ENCODE measurements at places on chromosomes 11 and 22.

- no peak for DNase-seq
These were observed 134.8 kb downstream of the LARGE1 start for GRCh38 chr22:33785283-33785968.

DNA sequence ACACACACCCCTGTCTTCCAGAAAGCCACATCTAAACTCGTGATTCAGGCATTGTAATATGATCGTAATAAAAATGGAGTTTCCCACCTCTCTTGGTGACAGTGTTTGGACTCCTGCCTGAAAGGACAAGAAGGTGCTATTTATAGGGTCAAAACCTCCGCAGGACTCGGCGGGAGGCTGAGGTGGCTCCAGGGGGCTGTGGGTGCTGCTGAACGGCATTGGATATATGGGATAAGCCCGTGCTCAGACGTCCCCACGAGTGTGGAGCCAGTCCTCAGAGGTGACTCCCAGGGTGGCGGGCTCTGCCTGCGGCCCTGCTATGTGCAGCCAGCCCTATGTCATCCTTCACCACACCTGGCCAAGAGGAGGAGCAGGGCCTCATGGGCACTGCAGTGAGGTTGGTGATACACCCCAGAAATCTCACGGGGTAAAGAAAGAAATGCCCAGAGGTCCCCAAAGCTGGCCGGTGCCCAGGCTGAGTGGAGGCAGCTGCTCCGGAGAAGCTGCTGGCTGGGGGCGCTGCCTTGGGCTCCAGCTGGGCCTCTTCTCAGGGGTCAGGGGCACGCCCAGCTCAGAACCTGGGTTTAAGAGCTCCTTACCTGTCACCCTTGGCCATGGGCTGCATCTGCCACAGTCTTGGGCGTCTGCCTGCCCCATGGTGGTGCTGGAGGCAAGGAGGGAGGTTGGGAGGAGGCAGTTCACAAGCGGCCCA is 5.1 kb upstream of the OSBPL5 start:
- no peak for DNase-seq

DNA sequence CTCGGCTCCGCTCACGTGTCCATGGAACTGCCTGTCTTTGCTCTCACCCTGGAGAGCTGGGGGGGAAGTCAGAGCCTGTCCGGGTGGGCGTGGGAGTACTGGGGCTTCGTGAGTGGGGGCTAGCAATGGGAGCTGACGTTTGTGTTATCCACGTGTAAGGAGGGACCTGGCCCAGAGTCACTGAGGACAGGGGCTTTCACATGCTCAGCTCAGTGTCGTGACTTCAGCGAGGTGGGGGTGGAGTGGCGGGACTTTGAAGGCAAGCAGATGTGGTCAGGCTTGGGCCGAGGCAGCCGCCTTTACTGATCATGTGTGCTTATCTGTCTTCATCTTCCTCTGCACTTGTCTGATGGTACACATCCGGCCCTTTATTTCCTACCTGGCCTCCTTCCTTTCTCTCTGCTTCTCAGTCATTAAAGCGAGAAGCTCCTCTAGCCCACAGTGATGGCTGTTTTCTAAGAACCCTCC is 113.1 kb upstream of the NNMT start:
- peak; percentile 10 for DNase-seq

DNA sequence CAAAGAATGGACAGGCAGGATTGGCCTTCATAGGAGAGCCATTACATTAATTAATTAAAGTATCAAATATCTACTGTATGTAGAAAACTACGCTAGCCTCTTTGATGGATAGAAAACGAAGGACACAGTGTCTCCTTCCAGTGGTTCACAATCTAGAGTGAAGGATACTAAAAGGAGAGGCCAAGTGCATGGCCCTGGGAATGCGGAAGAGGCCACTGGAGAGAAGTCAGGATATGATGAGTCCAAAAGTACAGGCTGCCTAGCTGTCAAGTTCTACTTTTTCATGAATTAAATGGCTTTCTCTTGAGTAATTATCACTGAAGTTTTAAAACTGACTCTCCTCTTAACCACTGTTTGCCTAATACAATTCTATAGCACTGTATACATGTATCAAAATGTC is 41.9 kb downstream of the ATG16L2 start:
- DNase-seq: no peak

DNA sequence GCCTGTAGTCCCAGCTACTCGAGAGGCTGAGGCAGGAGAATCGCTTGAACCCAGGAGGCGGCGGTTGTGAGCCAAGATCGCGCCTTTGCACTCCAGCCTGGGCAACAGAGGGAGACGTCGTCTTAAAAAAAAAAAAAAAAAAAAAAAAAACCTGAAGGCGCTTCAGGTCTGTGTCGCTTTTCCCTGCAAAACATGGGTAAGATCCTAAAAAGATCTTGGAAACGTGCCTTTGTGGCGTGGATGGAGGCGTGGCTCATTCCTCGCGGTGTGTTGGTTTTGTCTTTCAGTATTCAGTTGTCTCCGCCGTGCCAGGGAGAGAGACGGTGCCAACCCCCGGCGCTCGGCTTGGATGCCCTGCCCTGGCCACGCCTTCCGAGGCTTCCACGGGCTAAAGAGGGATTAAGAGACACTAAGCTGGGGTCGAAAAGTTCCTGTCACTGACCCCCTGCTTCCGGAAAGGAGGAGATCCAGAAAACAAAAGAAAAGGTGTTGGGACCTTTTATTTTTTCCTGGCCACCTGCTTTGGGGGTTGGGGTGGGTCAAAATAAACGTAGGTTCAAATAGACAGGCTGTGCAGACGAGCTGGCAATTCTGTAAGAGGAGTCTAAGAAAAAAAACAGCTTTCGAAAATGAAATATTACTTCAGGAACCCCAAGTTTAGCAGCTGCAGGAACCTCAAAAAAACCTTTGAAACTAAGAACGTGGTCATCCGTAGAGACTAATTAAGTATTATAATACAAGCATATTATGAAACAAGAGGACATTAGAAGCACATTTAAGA is 1.1 kb upstream of the SLC35F2 start:
- no peak for DNase-seq

DNA sequence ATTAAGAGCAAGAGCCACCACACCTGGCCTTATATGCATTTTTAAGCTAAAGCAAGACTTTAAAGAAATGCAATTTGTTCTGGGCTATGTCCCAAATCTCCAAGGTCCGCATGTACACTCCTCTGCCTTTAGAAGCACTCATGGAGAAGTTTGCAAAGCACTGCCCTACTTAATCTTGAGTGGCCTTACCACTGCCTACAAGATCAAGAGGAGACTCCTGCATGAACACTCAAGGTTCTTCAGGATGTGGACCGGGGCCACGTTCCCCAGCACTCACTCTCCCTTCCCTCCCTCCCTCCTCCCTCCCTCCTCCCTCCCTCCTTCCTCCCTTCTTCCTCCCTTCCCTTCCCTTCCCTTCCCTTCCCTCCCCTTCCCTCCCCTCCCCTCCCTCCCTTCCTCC is 63.2 kb upstream of the HSPA8 start:
- DNase-seq: no peak

- peak; percentile 72 for DNase-seq
These were observed 4.7 kb downstream of the KLHL35 start for GRCh38 chr11:75428281-75428724.

DNA sequence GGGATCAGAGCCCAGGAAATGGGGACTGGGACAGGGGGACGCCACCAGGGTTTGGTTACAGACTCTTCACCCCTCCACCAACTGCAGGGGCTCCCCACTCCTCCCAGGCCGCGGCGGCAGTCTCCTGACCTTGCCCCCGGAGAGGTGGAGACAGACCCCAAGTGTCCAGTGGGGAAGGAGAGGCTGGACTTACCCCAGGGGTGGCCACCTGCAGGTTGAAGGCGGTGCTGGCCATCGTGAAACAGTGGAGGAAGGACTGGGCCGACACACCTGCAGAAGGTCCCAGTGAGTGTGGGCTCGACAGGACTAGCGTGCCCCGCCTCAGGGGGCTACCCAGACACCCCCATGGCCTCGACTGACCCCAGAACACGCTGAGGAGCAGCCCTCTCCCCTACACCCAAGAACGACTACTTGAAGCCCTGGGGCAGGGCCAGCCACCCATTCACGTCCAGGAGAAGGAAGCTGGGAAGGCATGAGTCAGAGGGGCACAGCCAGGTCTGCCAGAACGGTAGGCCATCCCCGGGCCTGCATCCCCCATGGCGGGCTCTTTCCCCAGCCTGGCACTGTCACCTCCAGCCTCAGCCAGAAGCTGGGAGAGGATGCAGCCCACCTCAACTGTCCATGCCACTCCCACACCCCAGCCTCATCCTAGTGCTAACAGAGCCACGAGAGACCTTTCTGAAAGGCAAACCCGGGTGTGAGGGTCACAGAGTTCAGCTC is 2.3 kb downstream of the GATD1 start:
- DNase-seq: no peak

DNA sequence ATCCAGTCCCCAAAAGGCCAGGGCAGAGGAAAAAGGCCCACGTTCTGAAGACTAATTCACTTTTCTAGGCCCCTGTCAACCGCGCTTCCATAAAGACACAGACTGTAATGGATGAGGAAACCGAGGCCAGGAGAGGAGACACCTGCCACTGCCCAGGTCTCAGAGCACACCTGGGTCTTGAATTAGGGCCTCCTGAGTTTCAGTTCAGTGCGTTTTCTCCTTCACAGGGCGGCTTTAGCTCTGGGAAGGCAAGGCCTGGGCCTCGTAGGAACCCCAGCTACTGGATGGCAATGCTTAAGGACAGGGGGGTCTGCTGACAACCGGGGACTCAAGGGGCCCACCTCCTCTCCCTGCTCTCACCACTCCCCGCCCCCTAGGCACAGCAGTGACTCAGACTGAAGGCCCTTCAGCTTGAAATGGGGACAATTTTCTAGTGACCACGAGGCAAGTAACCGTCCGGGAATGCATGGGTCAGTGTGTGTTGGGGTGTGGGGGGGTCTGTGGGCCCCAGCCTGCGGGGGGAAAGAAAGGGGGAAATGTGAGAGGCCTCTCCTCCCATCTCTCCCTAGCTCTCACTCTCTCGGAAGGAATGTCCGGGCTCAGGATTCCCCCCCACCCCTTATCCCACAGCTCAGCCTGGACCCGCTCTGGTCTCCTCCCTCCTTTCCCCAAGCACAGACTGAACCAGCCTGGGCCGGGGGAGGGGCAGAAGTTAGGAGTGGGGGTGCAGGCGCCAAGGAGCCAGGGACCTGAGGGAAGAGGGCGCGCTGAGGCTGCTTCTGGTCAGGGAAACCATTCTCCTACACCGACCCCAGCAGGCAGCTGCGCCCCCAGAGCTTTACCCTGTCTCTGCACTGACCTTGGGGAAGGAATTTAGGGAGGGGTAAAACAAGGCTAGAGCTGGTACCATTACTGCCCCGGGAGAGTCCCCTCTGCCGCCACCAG is 17.2 kb downstream of the CREB3L1 start:
- no peak for DNase-seq

DNA sequence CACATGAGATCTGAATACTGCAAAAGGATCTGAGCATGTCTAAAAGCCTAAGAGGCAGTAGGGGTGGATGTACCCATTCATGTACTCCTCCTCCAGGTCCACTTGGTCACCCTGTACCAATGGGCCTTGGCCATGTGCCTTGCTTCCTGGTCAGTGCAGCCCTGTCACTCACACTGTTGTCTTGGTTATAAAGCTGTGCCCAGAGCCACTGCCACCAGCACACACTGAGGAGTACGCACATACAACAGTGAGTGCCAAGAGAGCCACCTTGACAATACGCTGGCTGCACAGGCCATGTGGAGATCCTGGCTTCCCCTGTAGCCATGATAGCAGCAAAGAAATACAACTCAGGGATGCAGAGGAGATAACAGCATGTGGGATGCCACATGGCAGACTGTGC is 96.4 kb upstream of the LDLRAD3 start:
- DNase-seq: no peak

- no peak for DNase-seq
These were observed 12.2 kb upstream of the DCHS1 start for GRCh38 chr11:6667733-6668374.

DNA sequence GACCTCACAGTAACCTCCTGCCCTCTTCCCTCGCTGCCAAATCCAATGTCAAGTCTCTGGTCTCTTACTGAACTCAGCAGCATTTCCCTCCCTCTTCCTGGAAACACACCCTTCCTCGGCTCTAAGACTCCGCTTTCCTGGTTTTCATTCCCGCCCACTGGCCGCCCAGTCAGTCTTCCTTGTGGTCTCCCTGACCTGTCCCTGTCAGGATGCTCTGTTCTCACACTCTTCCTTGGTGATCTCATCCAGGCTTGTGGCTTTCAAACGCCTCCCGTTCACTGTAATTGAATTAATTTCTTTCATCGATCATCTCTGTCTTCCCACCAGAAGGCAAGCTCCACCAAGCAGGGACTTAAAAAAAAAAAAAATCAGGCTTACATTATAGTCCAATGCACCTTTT is 33.5 kb downstream of the MYO18B start:
- no peak for DNase-seq

DNA sequence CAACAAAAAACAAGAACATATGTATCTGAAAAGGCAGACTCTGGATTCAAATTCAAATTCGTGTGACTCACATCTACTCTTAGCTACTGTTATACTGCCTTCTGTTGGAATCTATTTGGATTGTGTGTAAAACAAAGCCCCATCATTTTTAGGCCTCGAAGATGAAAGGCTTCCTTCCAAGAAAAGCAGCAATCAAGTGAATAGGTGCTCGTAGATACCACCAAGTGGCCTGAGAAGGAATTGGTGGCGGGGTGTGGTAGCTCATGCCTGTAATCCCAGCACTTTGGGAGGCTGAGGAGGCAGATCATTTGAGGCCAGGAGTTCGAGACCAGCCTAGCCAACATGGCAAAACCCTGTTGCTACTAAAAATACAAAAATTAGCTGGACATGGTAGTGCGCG is 4.2 kb downstream of the GRAMD1B start:
- DNase-seq: no peak

- no peak for DNase-seq
These were observed 2.3 kb upstream of the C1QTNF6 start for GRCh38 chr22:37190262-37190780.

DNA sequence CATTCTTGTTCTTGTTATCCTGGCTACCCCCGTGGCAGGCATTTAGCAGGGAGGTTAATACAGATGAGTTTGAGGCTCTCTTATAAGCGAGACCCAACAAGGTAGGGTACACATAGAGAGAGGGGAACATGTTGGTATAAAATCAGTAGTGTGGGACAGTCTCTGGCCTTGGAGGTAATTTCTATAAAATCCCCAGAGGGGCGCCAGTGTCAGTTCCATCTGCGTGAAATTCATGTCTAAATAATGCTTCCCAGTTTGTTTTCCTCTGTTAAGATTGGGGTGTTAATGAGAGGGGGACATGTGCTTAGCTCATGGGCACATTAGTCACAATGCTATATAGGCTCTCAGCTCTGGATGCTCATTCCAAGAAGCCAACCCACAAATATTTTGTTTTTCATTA is 150.7 kb downstream of the MYO18B start:
- no peak for DNase-seq

GRCh38 chr11:61706452-61707400 is 26.5 kb downstream of the DAGLA start:
- no peak for DNase-seq

Measured in stimulated activated CD8-positive, alpha-beta memory T cell treated with anti-CD3 and anti-CD28 coated beads, Interleukin-7, amount 100 ng/mL, for 48 hours (primary cell).